ENCODE measurements at places on chromosomes 4 and X.

DNA sequence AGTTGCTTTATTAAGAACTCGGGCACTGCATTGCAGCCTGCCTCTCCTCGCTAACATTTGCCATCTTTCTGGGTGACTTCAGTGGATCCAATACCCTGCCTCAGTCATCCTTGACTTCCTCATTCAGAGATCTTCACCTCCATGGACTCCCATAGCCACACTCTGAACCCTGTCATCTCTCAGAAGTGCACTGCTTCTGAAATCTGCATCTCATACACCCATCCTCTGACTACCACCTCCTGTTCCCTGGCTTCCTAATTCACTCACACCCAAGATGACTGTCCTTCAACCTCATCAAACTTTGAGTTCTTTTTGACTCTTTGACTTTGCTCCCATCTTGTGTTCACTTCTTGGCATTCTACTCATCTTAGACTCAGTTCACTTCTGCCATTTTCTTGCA is 25.3 kb upstream of the CYBB start:
- DNase-seq, result no peak

- DNase-seq, result peak; percentile 85
Observed at GRCh38 chrX:7201496-7201895, 53.5 kb upstream of the PUDP start.

DNA sequence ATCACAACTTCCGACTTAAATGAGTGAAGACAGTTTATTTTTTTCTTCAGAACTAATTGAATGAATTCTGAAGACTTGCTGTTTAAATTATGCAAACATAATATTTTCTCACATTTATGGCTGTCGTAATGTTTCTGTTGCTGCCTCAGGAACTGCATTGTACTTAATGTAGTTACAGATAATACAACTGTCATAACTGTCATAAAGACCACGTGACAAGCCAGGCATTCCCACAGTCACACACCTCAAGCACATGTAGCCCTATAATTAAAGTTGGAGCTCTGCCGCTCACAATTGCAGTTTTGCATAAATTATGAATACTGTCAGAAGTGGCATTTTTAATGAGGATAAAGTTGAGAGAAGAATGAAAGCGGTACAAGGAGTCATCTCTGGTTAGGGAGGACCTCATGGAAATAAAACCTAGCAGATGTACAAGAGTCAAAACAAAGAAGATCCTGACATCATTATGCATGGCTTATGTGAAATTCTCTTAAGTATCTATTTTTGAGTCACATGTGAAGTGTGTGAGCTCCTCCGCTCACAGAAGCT is 38.5 kb upstream of the GALNTL6 start:
- DNase-seq, result no peak

- no peak for DNase-seq
Observed at GRCh38 chrX:35590210-35590609, 207.9 kb upstream of the MAGEB16 start.

DNA sequence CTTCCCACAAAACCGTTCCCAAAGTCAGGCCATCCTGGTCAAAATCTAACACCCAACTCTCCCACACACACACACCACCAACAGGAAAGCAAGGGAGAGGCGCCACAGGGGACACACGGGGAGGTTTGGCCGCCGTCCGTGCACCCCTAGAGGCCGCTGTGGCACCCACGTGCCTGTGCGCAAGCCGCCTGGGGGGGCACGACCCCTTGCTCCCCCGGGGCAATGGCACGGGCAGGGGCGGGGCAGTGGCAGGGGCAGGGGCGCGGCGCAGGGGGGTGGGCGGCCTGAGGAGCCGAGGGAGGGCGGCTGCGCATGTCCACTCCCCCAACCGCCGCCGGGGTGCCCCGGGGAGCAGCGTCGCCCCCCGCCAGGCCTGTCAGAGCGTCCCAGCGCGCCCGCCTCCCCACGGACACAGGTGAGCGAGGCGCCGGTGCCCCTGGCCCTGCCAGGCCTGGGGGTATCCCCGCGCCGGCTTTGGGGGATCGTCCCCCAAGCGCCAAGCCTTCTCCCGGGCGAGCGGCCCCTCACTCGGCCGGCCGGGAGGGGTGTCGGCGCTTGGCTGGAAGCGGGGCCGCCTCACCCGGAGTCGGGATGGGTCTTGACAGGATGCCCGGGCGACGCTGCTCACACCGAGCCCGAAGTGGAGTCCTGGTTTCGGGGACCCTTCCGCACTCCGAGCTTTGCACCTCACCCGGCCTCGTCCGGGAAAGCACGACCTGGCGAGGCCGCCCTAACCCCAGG is at the start of gene ERAS:
ERAS (plus strand) TSS at position 379 of the 741 bp plus-strand sequence. CDS start 2,611 bp downstream, outside the sequence.
- no peak for DNase-seq

GRCh38 chr4:188551156-188551555 is 411.9 kb downstream of the TRIML1 start:
- DNase-seq, result no peak

DNA sequence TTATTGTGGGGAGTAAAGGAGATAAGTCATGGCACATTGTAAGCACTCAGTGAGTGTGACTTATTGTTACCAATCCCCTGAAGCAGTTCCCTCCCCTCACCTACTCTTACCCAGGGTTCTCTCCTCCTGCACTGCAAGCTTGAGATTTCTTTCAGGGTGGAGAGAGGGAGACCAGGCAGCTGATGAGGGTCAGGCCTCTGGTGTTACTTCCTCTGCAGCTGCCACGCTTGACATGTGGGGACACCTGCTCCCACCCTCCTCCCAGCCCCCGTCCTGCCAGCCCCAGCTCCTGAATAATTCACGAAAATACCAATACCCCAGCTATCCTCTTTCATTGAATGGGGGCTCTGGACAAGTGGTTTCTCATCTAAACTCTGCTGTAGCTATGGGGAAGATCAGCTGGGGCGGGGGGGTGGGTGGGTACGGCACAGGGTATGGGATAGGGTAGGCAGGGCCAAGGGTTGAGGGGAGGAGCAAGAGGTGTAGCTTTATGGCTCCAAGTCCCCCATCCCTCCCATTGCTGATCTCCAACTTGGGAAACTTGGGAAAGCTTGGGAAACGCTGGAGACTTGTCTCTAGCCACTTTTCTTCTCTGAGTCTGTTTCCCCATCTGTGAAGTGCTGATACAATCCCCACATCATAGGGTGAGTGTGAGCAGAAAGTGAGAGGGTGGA is 148.5 kb upstream of the PJA1 start:
- no peak for DNase-seq

- no peak for DNase-seq
Observed at GRCh38 chr4:139728146-139728545, 62.5 kb downstream of the MGST2 start.

DNA sequence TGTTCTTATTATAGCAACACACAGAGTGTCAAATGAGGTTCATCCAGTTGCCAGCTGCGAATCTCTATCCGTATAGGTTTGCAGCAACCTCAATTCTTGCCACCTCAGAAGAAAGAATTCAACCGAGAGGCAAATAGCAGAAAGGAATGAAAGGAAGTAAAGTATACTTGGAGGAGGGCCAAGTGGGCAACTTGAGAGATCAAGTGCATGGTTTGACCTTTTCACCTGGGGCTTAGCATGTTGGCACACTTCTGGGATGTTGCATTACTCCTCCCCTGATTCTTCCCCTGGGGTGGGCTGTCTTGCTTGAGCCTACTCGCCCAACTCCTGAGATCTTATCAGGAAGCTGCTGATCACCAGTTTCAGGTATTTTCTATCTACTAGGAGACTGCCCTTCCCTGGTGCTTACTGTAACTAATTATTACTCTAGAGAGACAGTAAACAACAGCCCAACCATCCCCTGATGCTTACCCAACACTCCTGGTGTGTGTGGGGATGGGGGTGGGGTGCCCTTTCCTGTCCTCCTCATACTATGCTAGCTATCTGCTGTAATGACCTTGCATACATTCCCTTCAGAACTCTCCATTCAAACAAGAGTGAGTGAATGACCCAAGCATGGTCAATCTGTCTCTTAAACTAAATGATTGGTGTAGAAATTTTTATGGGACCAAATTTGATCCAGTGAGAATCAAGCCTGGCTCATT is 7.3 kb upstream of the TMEM33 start:
- no peak for DNase-seq

Measured in iris pigment epithelial cell (primary cell).